Renal cortical epithelial cell (primary cell): ENCODE measurements at places on chromosomes 16 and 17. TPM values are rescaled to one million over a fixed set of nuclear protein-coding genes. Genes with fewer than 3 reads are reported as not detected.

DNA sequence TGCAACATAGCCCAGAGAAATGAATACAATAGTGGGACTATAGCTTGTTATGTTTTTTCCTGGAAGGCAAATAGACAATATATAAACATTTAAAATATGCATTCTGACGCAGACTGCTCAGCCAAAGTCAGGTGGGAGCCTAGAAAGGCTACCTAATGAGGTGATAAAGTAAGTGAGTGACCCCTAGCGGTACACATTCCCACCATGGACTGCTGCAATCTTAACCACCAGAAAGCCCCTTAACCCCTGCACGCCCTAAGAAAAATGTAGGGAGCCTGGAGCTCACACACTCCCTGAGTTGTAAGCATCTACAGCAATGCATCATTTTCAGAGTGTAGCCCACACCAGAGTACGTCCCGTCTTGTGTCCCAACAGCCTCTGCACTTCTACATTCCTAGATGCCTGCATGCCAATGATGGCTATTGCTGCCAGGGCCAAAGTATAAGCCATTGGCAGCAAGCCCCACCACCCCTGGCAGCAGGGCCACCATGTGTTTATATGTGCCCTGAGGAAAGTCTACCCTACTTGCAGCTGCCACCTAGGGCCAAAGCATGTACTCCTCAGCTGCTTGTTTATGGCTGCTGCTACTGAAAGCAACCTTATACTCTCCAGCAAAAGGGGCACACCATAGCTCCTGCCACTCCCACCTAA is 127.6 kb downstream of the KIF2B start:
- DNase-seq = peak; percentile 43

- peak; percentile 9 for DNase-seq
Observed at GRCh38 chr16:31301708-31302400, 42.1 kb downstream of the ITGAM start.

GRCh38 chr17:27856676-27857432 is 36.3 kb downstream of the LYRM9 start:
- no peak for DNase-seq

MYLK3 gene
- total RNA-seq = 0.50 TPM in 1 of 2 replicates, not detected in the other

DNA sequence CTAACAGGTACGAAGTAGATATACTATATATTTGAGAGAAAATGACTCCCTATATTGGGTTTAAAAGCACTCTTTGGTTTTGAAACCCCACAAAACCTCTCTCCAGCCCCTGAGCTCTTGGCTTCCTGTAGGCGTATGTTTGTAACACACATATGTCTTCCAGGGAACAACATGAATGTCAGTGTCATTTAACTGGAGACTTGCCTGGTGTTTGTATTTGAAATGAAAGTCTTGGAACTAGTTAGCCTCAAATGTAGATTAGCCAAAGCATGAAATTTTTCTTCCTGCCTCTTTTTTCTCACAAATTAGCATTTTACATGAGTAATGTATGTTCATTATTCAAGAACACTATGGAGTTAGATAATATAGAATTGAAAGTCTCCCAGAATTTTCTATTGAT is 411.8 kb upstream of the ASIC2 start:
- DNase-seq = no peak

GRCh38 chr16:58709333-58709732 is 24.8 kb upstream of the SLC38A7 start:
- DNase-seq = peak; percentile 91

ZFP1 gene
- total RNA-seq = 5.9 and 12.9 TPM in 2 replicates

GRCh38 chr17:77258638-77259037 is 117.9 kb downstream of the SEC14L1 start:
- DNase-seq = no peak

DNA sequence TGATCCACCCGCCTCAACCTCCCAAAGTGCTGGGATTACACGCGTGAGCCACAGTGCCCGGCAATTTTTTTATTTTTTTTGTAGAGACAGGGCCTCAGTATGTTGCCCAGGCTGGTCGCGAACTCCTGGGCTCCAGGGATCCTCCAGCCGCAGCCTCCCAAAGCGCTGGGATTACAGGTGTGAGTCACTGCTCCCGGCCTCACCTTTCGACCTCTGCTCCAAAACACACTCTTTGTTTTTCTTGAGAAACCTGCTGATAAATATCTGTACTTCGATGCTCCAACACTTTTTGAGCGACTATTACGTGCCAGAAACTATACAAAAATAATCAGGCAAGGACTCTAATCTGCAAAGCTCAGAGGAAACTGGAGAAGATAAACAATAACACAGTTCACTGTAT is 1.0 kb downstream of the MED1 start:
- no peak for DNase-seq

DNA sequence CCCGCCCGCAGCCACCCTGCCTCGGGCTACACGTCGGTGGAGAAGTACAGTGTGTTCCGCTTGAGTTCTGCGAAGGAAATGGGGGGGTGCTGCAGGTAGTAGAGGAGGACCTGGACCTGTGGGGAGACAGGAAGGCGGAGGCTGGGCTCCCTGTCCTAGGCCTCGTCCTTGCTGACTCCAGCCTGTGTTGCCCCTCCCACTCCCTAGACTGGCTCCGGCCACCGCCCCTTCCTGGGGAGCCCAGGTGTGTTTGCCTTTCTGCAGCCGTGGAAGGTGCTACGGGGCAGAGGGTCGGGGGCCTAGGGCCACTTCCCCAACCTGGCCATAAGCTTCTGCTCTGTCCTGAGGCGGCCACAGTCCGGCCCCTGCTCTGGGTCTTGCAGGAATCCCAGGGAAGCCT is 9.1 kb downstream of the TIMM22 start:
- no peak for DNase-seq

DNA sequence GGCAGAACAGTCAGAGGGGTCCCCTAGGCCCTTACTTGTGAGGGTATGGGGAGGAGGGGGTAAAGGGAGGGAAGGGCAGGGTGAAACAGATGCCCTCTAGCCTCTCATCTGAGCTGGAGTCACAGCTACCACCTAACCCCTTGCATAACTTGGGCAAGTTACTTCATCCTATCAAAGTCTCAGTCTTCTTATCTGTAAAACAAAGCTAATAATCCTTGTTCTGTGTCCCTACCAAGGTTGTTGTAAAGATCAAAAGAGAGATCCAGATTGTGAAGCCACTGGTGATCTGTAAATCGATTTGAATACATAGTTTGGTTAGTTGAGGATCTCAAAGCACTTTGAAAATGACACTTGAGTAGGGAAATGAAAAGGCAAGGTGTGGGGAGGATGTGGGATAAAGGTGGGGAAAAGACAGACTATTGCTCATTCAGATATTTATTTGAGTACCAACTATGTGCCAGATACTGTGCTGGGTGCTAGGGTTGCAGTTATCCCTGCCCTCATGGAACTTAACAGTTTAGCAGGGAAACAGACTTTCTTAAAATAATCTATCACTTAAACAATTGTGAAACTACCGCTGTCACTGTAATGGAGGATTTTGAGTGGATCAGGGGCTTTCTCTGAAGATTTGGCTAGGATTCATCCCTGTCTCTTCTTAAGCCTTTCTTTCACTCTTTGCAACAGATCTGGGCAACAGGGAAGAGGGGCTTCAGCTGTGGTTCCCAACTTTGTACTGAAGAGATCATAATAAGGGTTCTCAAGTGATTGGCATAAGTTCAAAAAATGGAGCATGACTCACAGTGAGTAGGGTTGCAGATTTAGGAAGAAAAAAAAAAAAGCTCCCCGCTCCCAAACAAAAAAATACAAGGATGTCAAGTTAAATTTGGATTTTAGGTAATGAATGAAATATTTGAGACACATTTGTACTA is 3.0 kb downstream of the HEATR9 start:
- peak; percentile 38 for DNase-seq

DNA sequence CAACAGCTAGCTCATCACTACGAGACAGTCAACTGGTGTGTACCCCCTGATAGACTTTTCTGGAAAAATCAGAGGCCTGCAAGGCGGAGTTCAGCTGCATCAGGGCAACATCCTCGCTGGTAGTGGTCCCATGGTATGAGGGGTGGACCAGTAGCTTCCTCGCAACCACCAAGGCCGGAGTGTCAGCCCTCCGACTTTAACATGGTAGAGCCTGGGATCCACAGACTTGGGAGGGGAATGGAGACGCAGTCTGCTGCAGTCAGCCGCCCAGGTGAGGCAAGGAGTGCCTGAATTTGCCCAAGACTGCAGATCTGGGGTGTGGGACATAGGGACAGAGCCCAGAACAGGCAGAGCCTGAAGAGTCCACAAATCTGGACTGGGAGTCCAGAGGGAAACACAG is 13.4 kb downstream of the ZG16B start:
- no peak for DNase-seq

GRCh38 chr16:57024894-57025680 is 35.7 kb downstream of the NLRC5 start:
- DNase-seq = no peak

GRCh38 chr16:3938471-3938842 is 57.9 kb upstream of the CREBBP start:
- DNase-seq = no peak

GRCh38 chr17:58004060-58004459 is 3.0 kb downstream of the SRSF1 start:
- no peak for DNase-seq

- DNase-seq = peak; percentile 6
Observed at GRCh38 chr16:79286646-79287423, 313.7 kb downstream of the MAF start.

CD300LB gene
- total RNA-seq = not detected in 2 replicates

- no peak for DNase-seq
Observed at GRCh38 chr17:17573912-17574311, 17.6 kb downstream of the PEMT start.

GRCh38 chr16:74699666-74700065 is 996 bp downstream of the MLKL start:
- DNase-seq = no peak

- no peak for DNase-seq
Observed at GRCh38 chr16:56113223-56113622, 78.1 kb upstream of the GNAO1 start.

- no peak for DNase-seq
Observed at GRCh38 chr16:564690-565418, 2.0 kb upstream of the NHLRC4 start.

FBXO39 gene
- total RNA-seq = 0.20 TPM in 1 of 2 replicates, not detected in the other

DNA sequence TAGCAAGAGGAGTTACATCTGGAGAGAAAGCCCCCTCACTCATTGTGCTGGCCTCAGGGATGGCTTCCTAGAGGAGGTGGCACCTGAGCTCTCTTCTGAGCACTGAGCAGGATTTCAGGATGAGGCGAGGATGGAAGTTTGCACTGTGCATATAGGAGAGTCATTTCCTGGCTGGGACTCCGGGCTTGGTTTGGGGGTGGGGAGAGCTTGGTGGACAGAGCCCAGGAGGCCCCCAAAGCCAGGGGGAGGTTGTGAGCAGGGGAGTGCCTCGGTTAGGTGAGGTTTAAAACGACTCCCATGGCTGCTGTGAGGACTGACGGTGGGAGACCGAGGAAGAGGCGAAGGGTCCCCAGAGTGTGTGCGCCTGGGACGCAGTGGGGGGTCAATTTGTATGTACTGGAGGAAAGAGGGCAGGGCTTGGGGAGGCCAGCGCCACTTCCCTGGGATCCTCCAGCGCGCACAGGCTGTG is 1.2 kb downstream of the CAMKK1 start:
- DNase-seq = no peak

GRCh38 chr17:39717660-39718059 is 12.7 kb downstream of the MIEN1 start:
- DNase-seq = no peak

NTN3 gene
- 1.2 TPM in 1 of 2 replicates, not detected in the other for total RNA-seq

DNA sequence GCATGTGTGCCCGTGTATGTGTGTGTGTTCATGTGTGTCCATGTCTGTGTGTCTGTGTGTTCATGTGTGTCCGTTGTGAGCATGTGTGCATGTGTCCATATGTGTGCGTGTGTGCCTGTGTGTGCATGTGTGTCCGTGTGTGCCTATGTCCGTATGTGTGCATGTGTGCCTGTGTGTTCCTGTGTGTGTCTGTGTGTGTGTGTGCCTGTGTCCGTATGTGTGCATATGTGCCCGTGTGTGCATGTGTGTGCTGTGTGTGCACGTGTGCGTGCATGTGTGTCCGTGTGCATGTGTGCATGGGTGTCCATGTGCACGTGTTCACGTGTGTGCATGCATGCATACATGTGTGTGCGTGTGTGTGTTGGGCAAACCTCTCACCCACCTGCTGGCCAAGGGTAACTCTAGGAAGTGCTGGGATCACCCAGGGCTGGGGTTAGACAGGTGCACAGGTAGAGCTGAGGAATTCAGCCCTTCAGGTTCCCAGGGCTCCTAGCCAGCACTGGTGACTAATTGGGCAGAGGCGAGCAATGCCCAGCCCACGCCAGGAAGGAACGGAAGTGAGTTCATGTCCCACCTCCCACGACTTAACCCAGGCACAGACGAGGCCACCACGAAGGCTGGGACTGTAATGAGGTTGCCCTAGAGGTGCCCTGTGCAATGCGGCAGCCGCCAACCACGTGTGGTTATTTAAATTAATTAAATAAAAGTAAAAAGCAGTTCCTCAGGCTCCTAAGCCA is 8.2 kb upstream of the CSNK1D start:
- peak; percentile 92 for DNase-seq

MRPL58 gene
- total RNA-seq = 19.9 and 40.8 TPM in 2 replicates

RGS11 gene
- 0.40 TPM in 1 of 2 replicates, not detected in the other for total RNA-seq

- no peak for DNase-seq
Observed at GRCh38 chr17:49979748-49980479, 10.9 kb downstream of the DLX4 start.

GRCh38 chr17:76716839-76717215 is 6.1 kb upstream of the MXRA7 start:
- peak; percentile 54 for DNase-seq
